ENCODE measurements at places on chromosomes 11 and 22. TPM values are rescaled to one million over a fixed set of nuclear protein-coding genes. Genes with fewer than 3 reads are reported as not detected.

The MLC1 gene
- not detected for total RNA-seq

The MPEG1 gene
- not detected for total RNA-seq

The PTS gene
- total RNA-seq = 59.4 TPM

The TBX1 gene
- total RNA-seq = not detected

The NRGN gene
- total RNA-seq = not detected

The VWA5A gene
- total RNA-seq = 6.6 TPM

The WNT11 gene
- 0.08 TPM for total RNA-seq

The TTC28 gene
- total RNA-seq = 5.8 TPM

The OR10V1 gene
- total RNA-seq = not detected

The OR5AS1 gene
- total RNA-seq = not detected

The ZNF280A gene
- 10.6 TPM for total RNA-seq

The CDC42BPG gene
- 1.1 TPM for total RNA-seq

The SDF2L1 gene
- 144 TPM for total RNA-seq

The CASP12 gene
- total RNA-seq = not detected

The NOX4 gene
- 4.1 TPM for total RNA-seq

The OR8G1 gene
- total RNA-seq = not detected

The CDCA5 gene
- 21.7 TPM for total RNA-seq

The CCDC34 gene
- total RNA-seq = 7.1 TPM

The A4GALT gene
- 0.16 TPM for total RNA-seq

The PANX2 gene
- total RNA-seq = 1.7 TPM

The CASTOR1 gene
- 3.4 TPM for total RNA-seq

The MAP6 gene
- not detected for total RNA-seq

The CWC15 gene
- total RNA-seq = 47.3 TPM

The PRRG4 gene
- total RNA-seq = 0.18 TPM

The OR56A1 gene
- not detected for total RNA-seq

The SNX32 gene
- total RNA-seq = 0.08 TPM

The ST14 gene
- not detected for total RNA-seq

The GVQW3 gene
- total RNA-seq = 1.6 TPM

The TMPRSS5 gene
- 2.0 TPM for total RNA-seq

The KLHL35 gene
- total RNA-seq = 0.24 TPM

The ARHGAP20 gene
- not detected for total RNA-seq

The SERHL2 gene
- total RNA-seq = 0.66 TPM

The GUCY1A2 gene
- 0.34 TPM for total RNA-seq

The ZNF215 gene
- 5.5 TPM for total RNA-seq

The SLC5A1 gene
- total RNA-seq = 0.24 TPM

The PARVG gene
- total RNA-seq = 0.16 TPM

The LRP4 gene
- 7.8 TPM for total RNA-seq

The NPTXR gene
- total RNA-seq = 2.0 TPM

The RASD2 gene
- total RNA-seq = 0.37 TPM

The OSM gene
- not detected for total RNA-seq

The GGT5 gene
- 0.13 TPM for total RNA-seq

The GLYAT gene
- not detected for total RNA-seq

The IGSF9B gene
- 1.4 TPM for total RNA-seq

The IFITM1 gene
- 0.79 TPM for total RNA-seq
